Ascending aorta (tissue), 2 donors: ENCODE measurements at places on chromosomes 7 and 10.
A peak's percentile ranks its signal among the peaks of the same experiment; 100 is the strongest.

GRCh38 chr7:23237000-23237399 is 9.6 kb upstream of the GPNMB start:
- no peak for DNase-seq
- no peak overlapping the region for H3K4me3 ChIP-seq
- no peak overlapping the region for H3K27ac ChIP-seq
- H3K27me3 ChIP-seq, result no peaks in the 10 kb centered on the region

GRCh38 chr10:32046151-32046550 is 10.1 kb downstream of the KIF5B start:
- DNase-seq, result no peak
- H3K4me3 ChIP-seq, result no peak overlapping the region
- peaks cover 17% of the 10 kb centered on the region for H3K36me3 ChIP-seq
- no peak overlapping the region for H3K27ac ChIP-seq
- H3K4me1 ChIP-seq, result peaks cover 49% of the 10 kb centered on the region

DNA sequence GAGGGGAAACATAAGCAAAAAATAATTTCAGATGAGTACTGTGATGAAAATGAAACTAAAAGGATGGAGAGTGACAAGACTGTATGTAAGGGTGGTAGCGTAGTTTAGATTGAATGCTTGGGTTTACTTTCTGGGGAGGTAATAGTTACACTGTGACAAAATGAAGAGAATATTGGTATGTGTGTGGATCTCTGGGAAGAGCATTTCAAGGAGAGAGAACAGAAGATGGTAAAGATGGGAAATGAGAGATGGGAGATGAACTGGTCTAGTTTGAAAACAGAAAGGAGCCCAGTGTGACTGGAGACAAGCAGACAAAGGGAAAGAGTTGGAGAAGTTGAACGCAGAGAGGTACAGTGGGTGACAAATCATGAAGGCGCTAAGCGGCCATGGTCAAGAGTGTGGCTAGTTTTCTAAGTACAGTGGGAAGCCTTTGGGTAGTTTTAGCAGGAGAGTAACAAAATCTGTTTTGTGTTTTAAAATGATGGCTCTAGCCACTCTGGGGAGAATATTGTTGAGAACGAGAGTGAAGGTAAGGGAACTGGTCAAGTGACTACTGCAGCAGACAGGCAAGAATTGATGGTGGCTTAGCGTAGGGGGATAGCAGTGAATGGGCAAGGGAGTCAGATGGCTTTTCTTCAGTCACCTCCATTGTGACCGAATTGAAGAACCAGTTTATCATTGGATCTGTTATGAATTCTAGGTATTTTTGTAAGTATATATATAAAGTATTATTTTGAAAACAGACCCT is 22.6 kb downstream of the PALS2 start:
- H3K27me3 ChIP-seq, result no peaks in the 10 kb centered on the region
- no peak overlapping the region for H3K27ac ChIP-seq
- no peaks in the 10 kb centered on the region for H3K4me1 ChIP-seq
- no peaks in the 10 kb centered on the region for H3K36me3 ChIP-seq
- H3K4me3 ChIP-seq, result no peak overlapping the region
- DNase-seq, result no peak

- H3K27ac ChIP-seq, result no peak overlapping the region
- no peak overlapping the region for H3K4me3 ChIP-seq
- H3K27me3 ChIP-seq, result no peaks in the 10 kb centered on the region
- DNase-seq, result peak; percentile 55
Observed at GRCh38 chr7:30776971-30777370, 5.8 kb downstream of the MINDY4 start.

DNA sequence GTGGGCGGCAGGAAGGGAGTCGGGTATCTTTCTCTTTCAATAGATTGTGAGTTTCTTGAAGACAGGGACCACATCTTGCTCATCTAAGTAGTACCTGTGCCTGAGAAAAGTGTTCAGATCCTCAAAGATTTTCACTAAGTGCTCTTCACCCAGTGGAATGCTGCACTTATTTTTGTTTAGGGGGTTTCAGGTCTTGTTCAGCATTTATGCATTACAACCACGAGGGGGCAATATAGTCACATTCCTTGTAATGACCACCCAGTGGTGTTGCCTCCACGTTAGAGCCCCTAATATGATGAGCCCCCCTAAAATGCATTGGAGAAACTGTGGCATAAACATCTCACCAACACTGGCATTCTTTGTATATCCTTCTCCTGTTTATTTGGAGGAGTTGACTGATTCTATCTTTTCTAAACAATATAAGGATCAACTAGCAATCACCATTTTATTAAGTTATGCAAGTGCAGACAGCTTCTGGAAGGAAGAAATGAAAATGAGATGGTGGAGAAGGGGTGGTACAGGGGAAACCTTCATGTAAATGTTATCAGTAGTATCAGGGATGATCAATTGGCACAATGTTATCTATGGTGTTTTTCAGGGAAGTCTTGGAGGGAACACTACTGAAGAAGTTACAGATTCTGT is 3.1 kb upstream of the PAPSS2 start:
- H3K27me3 ChIP-seq, result no peaks in the 10 kb centered on the region
- H3K27ac ChIP-seq, result no peak overlapping the region
- H3K4me3 ChIP-seq, result no peak overlapping the region
- no peak for DNase-seq
- no peaks in the 10 kb centered on the region for H3K4me1 ChIP-seq
- H3K36me3 ChIP-seq, result no peaks in the 10 kb centered on the region

- DNase-seq, result no peak
- H3K27ac ChIP-seq, result no peak overlapping the region
- H3K4me1 ChIP-seq, result no peaks in the 10 kb centered on the region
Observed at GRCh38 chr10:132066186-132066585, 440 bp downstream of the JAKMIP3 start.

DNA sequence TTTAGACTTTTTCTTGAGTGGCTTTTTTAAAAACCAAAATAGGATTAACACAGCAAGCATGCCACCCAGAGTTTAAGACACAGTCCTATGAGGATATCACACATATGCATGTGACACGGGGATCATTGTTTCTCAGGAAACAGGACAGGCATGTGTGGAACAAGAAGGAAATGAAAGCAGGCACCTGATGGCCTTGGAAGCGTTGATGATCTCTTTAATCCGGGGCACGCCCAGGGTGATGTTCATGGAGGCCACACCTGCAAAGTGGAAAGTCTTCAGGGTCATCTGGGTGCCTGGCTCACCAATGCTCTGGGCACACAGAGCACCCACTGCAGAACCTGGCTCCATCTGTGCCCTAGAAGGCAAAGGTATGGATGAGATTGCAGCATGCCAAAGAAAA is 44.3 kb downstream of the POLR3A start:
- no peak overlapping the region for H3K27ac ChIP-seq
- no peak for DNase-seq

GRCh38 chr10:91163869-91164474 is 56.5 kb upstream of the PCGF5 start:
- H3K27ac ChIP-seq, result peak overlapping the region; percentile 98
- DNase-seq, result peak; percentile 72
- no peaks in the 10 kb centered on the region for H3K27me3 ChIP-seq
- peak overlapping the region; percentile 94 for H3K4me3 ChIP-seq
- no peaks in the 10 kb centered on the region for H3K4me1 ChIP-seq
- H3K36me3 ChIP-seq, result no peaks in the 10 kb centered on the region

GRCh38 chr10:129877773-129878371 is 86.2 kb downstream of the EBF3 start:
- H3K4me3 ChIP-seq, result no peak overlapping the region
- H3K4me1 ChIP-seq, result no peaks in the 10 kb centered on the region
- no peak for DNase-seq
- H3K27ac ChIP-seq, result no peak overlapping the region

DNA sequence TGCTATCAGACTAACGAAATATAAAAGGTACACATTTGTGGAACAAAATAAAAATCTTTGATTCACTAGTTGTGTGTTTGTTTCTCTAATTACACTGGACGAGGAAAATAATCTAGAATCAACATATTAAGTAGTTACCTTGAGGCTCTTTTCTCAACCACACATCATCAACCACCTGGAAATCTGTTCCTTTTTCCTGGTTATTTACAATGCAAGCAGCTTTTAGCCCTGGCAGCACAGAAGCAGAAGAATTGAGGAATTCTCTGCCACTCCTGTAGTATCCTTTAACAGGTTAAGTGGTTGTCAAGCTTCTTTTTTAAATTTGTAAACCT is 23.7 kb downstream of the NUP42 start:
- H3K27ac ChIP-seq, result no peak overlapping the region
- DNase-seq, result no peak
- H3K36me3 ChIP-seq, result peaks cover 11% of the 10 kb centered on the region
- peak overlapping the region; percentile 43 for H3K4me3 ChIP-seq
- H3K27me3 ChIP-seq, result no peaks in the 10 kb centered on the region

DNA sequence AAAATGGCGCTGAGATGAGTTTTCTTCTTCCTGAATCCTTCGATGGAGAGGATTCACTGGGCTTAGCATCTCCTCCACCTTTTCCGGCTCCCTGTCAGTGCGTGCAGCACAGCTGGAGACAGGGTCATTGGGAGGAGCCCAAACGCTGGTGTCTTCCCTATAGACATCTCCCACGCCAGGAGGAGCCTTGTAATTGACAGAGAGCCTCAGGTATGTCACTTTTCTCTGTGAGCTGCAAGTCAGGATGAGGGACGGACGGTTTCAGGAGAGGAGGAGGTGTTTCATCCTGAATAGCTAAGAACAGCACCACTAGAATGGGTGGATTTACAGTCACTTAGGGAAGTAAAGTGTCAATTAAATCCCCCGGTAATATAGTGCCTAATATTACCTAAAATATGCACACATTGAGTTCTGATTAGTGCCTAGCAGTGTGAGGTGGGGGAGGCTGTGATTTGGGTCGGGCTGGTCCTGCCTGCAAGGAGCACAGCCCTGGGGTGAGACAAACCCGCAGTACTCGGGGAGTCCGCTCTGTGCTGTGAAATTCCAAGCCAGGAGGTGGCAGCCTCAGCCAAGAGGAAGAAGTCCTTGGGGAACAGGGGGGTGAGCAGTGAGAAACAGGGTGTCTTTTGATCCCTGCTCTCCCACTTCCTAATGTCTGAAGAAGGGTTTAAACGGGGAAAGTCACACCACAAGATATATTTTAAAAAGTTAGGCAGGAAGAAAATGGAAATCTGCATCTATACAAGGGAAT is 28.2 kb downstream of the IL15RA start:
- peaks cover 47% of the 10 kb centered on the region for H3K4me1 ChIP-seq
- H3K4me3 ChIP-seq, result no peak overlapping the region
- no peaks in the 10 kb centered on the region for H3K27me3 ChIP-seq

- H3K4me1 ChIP-seq, result no peaks in the 10 kb centered on the region
- no peaks in the 10 kb centered on the region for H3K36me3 ChIP-seq
- H3K27me3 ChIP-seq, result no peaks in the 10 kb centered on the region
- H3K4me3 ChIP-seq, result no peak overlapping the region
- H3K27ac ChIP-seq, result no peak overlapping the region
Observed at GRCh38 chr10:59587756-59588140, 121.9 kb downstream of the SLC16A9 start.

DNA sequence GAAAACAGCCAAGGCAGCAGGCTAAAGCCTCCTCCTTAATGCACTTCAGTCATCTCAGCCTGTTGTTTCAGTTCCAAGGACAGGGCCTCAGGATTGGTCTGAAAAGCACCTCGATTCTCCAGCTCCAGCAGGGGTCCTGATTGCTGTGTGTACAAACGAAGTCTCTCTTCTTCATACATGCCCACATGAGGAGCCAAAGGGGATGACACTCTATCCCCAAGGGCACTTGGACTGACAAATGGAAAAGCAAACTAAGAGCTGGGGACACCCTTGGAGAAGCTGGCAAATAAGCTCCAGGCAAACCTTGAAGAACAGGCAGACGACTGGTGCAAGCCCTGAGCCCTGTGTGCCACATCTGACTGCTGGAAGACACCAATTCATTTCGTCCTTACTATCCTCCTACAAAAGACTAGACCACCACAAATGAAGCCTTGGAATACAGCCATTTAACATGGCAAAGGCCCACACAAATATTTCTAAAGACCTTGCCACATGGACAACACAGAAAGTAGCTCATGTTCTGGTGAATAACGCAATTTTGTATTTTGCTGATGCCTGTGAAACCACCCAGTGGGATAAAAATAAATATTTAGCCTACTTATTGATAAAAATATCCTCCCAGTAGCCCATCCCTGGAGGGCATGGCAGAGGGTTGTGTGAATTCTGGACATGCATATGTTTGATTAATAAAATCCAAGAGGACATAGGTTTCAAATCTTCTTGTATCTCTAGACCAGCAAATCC is 61.9 kb downstream of the PARD3 start:
- H3K27ac ChIP-seq, result no peak overlapping the region
- DNase-seq, result no peak
- H3K4me3 ChIP-seq, result no peak overlapping the region
- peaks cover 12% of the 10 kb centered on the region for H3K4me1 ChIP-seq
- H3K36me3 ChIP-seq, result no peaks in the 10 kb centered on the region
- no peaks in the 10 kb centered on the region for H3K27me3 ChIP-seq

GRCh38 chr7:18902892-18903291 is 214.5 kb downstream of the TWIST1 start:
- no peaks in the 10 kb centered on the region for H3K36me3 ChIP-seq
- no peak for DNase-seq
- no peaks in the 10 kb centered on the region for H3K27me3 ChIP-seq
- no peak overlapping the region for H3K4me3 ChIP-seq
- H3K27ac ChIP-seq, result no peak overlapping the region
- H3K4me1 ChIP-seq, result no peaks in the 10 kb centered on the region

DNA sequence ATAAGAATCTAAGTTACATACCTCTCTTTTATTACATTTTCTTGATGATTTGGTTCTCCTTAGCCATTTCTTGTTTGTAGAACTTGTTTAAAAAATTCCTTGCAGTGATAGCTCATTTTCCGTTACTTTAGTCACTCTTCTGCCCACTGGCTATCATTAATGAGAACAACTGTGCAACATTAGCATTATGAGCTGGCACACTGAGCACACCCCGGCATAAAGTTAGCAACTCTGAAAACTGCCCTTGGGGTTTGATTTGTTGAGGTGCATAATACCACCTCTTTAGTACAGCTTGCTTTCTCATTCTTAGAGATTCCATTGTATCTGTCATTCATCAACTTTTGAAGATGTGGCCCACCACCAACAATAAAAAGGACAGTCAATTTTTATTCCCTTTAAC is 87.6 kb upstream of the ADCY1 start:
- no peak overlapping the region for H3K27ac ChIP-seq
- no peak overlapping the region for H3K4me3 ChIP-seq
- no peaks in the 10 kb centered on the region for H3K4me1 ChIP-seq
- H3K36me3 ChIP-seq, result no peaks in the 10 kb centered on the region

DNA sequence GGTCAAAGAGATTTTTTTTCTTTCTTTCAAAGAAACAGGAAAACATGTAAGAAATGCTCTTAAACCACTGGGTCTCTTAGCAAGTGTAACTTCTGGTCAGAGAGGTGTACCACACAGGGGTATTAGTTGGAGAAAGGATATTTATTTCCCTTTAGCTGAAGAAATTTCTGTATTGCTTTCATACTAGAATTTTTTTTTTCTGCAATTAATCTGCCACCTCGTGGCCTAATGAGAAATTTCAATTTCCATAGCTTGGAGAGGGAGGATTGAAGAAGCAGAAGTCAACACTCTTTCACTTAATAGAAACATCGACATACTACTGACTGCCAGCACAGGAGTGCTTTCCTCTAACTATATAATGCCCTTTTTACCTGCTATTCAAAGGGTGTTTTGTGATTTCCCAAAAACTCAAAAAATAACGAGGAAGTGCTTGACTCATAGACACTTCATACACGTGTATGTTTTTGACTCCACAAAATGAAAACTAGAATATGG is 177.6 kb upstream of the NAMPT start:
- H3K27ac ChIP-seq, result no peak overlapping the region
- no peaks in the 10 kb centered on the region for H3K27me3 ChIP-seq
- DNase-seq, result no peak
- no peak overlapping the region for H3K4me3 ChIP-seq
- H3K36me3 ChIP-seq, result no peaks in the 10 kb centered on the region
